ENCODE measurements at places on chromosomes 5 and 9.

GRCh38 chr5:96601715-96602244 lies 60.4 kb upstream of the CAST start:
- no peak for DNase-seq

GRCh38 chr9:22913518-22913917 lies 466.9 kb downstream of the DMRTA1 start:
- DNase-seq = no peak

- DNase-seq = no peak
Observed at GRCh38 chr5:143921525-143922311, 109.8 kb downstream of the HMHB1 start.

GRCh38 chr5:88438006-88438405 lies 169.4 kb upstream of the TMEM161B start:
- DNase-seq = no peak

DNA sequence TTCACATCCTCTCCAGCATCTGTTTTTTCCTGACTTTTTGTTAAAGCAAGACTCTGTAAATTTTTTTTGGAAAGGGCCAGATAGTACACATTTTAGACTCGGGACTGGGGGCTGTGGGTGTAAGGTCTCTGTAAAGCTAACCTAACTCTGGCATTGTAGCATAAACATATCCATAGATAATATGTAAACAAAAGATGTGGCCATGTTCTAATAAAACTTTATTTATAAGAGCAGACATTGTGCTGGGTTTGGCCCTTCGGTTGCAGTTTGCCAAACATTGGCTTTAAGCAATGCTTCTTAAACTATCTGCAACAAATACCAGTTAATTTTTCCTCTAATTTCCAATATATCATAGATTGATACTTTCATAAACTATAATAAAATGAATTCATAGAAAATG lies 605.2 kb downstream of the EBF1 start:
- DNase-seq = no peak
